Mucosa of descending colon (tissue), 3 donors: ENCODE measurements at places on chromosomes 5 and 9. TPM values are rescaled to one million over a fixed set of nuclear protein-coding genes. Genes with fewer than 3 reads are reported as not detected.

The TXNDC8 gene
- total RNA-seq = not detected

GRCh38 chr9:110429453-110429852 lies 91.8 kb upstream of the TXNDC8 start:
- DNase-seq = no peak

The WNK2 gene
- total RNA-seq = 276 TPM

GRCh38 chr9:97811533-97812246 lies 41.3 kb upstream of the FOXE1 start:
- DNase-seq = no peak

DNA sequence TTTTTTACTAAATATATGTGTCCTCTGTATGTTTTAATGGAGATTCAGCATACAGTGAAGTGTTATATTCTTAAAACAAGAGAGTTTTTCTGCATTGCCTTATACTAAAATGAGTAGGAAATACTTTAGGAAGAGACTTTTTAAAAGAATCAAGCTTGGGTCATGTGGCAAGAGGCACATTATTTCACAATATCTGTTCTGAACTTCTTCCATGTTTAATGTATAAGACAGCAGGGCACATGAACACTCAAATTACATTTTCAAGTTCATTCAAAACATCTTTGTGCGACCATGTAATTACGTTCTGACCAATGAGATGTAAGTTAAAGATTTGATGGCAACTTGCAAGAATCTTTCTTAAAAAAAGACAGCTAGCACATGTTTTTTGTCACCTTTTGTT lies 1055.9 kb downstream of the NR2F1-AS1 start:
- no peak for DNase-seq

GRCh38 chr5:158326256-158326655 lies 467.3 kb upstream of the CLINT1 start:
- DNase-seq = no peak

The SMIM27 gene
- total RNA-seq = 8.3 TPM

DNA sequence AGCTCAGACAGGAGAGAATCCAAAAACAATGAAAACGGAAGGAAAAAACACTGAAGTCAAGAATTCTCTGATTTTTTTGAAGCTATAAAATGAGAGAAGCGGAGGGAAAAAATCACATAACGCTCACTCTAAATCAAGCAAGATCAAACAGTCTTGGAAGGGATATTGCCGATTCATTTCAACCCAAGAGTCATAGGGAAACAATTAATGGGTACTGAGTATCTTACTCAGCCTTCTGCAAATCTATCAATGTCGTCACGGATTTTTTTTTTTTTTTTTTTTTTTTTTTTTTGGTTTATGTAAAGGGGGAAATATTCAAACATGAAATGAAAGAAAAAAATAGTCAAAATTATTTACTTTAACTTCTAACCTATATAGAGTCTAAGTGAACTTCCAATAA lies 9.5 kb downstream of the MEF2C start:
- DNase-seq = no peak

- no peak for DNase-seq
Measured at GRCh38 chr9:16337322-16338029, 533.0 kb downstream of the BNC2 start.

DNA sequence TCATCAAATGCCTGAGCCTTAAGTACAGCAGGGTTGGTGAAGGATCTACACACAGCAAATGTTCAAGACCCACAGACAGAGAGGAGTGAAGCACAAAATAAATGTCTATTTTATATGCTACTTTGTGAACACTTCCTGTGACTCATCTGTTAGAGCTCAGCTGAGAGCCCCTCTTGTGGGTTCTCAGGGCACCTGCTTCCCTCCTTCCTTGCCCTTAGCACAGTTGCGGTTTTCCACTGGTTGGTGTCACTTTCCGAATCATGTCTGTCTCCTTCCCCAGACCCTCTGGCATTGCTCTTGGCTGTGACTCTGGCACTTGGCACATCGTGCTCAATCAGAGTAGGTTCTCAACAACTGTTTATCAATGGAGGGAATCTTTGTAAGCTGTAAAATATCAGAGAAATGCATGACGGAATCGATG lies 128.5 kb upstream of the STC2 start:
- DNase-seq = no peak

GRCh38 chr9:126607731-126608130 lies 6.0 kb upstream of the LMX1B start:
- DNase-seq = no peak

The ANKRD34B gene
- total RNA-seq = not detected

The DBH gene
- total RNA-seq = not detected

- no peak for DNase-seq
Measured at GRCh38 chr5:112529525-112529924, 110.4 kb upstream of the EPB41L4A start.

The DNM1 gene
- 4.0 TPM for total RNA-seq

The TLR4 gene
- total RNA-seq = 16.1 TPM

The SYK gene
- 29.0 TPM for total RNA-seq

GRCh38 chr5:107894361-107894760 lies 223.6 kb upstream of the EFNA5 start:
- DNase-seq = no peak

DNA sequence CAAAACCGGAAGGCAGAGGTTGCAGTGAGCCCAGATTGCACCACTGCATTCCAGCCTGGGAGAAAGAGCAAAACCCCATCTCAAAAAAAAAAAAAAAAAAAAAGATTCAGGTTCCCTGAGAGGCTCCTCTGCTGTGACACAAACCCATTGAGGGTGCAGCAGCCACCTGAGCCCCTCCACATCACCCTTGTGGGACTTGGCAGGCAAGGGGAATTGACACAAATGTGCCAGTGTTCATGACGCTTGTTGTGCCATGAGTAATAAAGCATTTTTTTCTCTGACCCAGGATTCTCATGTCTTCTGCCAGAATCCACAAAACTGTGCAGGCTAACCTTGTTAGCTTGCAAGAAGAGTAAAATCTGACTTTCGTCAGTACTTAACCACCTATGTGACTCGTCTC lies 149.6 kb downstream of the TTC39B start:
- no peak for DNase-seq

- DNase-seq = no peak
Measured at GRCh38 chr9:122058051-122058450, 35.1 kb downstream of the TTLL11 start.

- no peak for DNase-seq
Measured at GRCh38 chr9:125317704-125318103, 56.1 kb downstream of the GAPVD1 start.

The SLC6A19 gene
- total RNA-seq = 29.2 TPM

- DNase-seq = no peak
Measured at GRCh38 chr9:27340285-27340674, 43.3 kb upstream of the EQTN start.

The INSL4 gene
- not detected for total RNA-seq

GRCh38 chr5:35303152-35303551 lies 72.9 kb upstream of the PRLR start:
- no peak for DNase-seq
